ENCODE measurements at places on chromosomes 4 and X. TPM values are rescaled to one million over a fixed set of nuclear protein-coding genes. Genes with fewer than 3 reads are reported as not detected.

VEGFC gene
- 8.3 TPM for total RNA-seq

ODAPH gene
- total RNA-seq, result not detected

GRCh38 chrX:136200466-136200865, 50.7 kb downstream of the MAP7D3 start:
- ATAC-seq, result no peak

GRCh38 chr4:32417113-32417704, 1697.0 kb downstream of the PCDH7 start:
- ATAC-seq, result no peak

- ATAC-seq, result no peak
These were observed 1650.6 kb upstream of the IGFBP7 start for GRCh38 chr4:58760737-58761136.

MMRN1 gene
- total RNA-seq, result 1.9 TPM

SLC25A5 gene
- 165 TPM for total RNA-seq
